Amniotic stem cell (primary cell): ENCODE measurements at places on chromosomes 13 and 19.
A peak's percentile ranks its signal among the peaks of the same experiment; 100 is the strongest.

GRCh38 chr19:7199613-7200533, 94.3 kb downstream of the INSR start:
- no peak for DNase-seq

GRCh38 chr13:63025741-63026140, 1610.1 kb upstream of the PCDH20 start:
- no peak for DNase-seq

- no peak for DNase-seq
Measured at GRCh38 chr13:62014299-62014698, 598.6 kb upstream of the PCDH20 start.

GRCh38 chr13:111315347-111315995, 5.0 kb upstream of the TEX29 start:
- DNase-seq, result no peak

DNA sequence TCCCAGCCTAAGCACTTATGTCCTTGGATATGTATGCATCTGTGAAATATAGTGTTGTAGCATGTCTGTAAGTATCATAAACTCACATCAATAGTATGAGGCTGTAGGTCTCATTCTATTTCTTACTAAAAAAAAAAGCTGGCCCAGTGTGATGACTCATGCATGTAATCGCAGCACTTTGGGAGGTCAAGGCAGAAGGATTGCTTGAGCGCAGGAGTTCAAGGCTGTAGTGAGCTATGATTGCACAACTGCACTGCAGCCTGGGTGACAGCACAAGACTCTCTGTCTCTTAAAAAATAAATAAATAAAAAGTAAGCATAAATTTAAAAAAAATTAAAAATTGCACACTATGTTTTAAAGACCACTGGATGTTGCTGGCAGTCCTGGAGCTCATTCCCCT, 79.1 kb upstream of the SPATA13 start:
- no peak for DNase-seq

DNA sequence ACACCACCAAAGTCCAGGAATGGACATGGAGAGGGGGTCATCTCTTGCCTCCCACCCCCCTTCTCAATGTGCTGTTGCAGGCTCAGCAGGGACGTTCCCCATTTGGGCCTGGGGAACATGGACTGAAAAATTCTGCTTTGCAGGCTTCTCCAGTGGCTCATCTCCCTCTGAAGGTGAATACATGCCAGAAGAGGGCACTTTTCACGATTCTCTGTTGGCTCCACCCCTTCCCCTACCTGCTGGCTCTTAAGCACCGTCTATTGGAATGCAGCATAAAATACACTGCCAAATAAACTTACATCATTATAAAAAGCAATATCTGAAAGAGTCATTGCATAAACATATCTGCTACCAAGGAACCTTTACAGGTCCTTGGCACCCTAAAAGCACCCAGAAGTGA, 35.7 kb downstream of the NHLRC3 start:
- no peak for DNase-seq

GRCh38 chr13:56412856-56413255, 727.9 kb upstream of the PRR20A start:
- DNase-seq, result no peak

- DNase-seq, result no peak
Measured at GRCh38 chr19:9914001-9914314, 22.4 kb downstream of the OLFM2 start.

DNA sequence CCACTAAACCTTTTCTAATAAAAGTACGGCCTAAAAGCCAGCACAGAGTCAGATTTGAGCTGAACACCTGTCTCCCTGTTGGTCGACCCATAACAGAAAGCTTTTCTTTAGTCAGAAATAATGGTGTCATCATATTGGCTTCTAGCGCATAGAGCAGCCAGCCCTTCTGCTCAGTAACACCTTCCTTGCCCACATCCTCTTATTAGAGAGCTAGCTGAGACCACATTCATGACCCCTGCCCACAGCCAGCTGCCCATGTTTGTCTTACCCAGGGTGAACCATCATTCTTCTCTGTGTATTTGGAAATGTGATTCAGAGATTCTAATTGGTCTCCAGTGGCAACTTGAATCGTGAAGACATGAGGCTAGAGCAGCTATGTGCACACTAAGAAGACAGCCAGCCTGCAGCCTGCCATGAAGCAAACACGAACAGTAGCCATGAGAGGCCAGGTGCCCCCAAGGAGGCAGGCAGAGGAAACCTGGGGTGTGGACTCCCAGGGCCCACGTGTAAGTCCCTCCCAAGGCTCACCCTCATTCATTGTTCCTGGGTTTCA, 82.3 kb upstream of the PDCD5 start:
- no peak for DNase-seq

DNA sequence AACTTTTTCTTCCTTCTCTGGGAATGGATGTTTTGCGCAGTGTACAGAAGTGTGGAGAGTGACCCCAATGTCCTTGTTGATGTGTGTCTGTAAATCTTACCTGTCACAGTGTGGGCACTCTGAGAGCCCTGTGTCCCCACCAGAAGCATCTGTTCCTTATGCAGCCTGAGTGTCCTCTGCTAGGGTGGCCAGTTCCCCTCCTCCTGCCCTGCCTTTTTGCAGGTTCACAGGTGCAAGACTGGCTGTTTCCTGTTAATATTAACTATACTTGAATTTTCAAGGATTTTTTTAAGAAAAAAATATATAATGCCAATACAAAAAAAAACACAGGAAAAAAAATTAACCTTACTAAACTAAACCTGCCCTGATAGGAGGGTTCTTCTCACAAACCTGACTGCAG, 12.0 kb upstream of the GRAMD1A start:
- DNase-seq, result no peak

DNA sequence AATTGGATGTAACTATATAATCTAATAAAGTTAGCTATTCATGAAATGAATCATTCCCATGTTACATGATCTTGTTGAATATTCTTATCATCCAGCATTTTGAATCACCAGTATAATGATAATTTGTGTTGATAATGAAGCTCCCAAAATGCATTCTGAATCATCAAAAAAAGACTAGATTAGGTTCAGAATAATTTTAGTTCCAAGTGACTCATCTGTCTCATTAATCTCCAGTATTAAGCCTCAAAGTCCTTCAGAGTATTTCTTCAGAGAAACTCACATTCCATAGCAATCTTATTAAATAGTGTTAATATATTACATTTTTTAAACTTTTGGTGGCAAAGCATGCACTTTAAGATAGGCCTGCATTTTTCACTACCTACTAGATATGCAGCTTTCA, 207.5 kb downstream of the SLITRK5 start:
- DNase-seq, result no peak

GRCh38 chr19:33377586-33378475, 4.3 kb downstream of the CEBPG start:
- no peak for DNase-seq

DNA sequence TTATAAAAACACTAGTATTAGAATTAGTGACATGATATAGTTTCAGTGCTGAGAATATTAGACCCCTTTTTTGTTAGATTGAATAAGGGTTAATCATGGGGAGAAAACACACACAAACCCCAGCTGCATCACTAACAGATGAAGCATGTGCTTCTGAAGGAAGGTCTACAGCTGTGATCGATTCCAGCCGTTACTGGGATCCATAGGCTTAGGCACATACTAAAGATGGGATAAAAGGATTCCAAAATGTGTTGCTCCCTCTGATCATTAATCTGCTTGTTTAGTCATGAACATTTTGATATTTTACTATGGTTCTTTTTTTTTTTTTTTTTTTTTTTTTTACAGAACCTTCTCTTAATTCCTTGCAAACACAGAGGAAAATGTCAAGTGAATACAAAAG, 1591.3 kb downstream of the EFNB2 start:
- DNase-seq, result no peak

GRCh38 chr13:84430446-84430845, 548.2 kb upstream of the SLITRK1 start:
- DNase-seq, result peak; percentile 49

GRCh38 chr13:26653310-26653709, 95.8 kb downstream of the WASF3 start:
- DNase-seq, result no peak

DNA sequence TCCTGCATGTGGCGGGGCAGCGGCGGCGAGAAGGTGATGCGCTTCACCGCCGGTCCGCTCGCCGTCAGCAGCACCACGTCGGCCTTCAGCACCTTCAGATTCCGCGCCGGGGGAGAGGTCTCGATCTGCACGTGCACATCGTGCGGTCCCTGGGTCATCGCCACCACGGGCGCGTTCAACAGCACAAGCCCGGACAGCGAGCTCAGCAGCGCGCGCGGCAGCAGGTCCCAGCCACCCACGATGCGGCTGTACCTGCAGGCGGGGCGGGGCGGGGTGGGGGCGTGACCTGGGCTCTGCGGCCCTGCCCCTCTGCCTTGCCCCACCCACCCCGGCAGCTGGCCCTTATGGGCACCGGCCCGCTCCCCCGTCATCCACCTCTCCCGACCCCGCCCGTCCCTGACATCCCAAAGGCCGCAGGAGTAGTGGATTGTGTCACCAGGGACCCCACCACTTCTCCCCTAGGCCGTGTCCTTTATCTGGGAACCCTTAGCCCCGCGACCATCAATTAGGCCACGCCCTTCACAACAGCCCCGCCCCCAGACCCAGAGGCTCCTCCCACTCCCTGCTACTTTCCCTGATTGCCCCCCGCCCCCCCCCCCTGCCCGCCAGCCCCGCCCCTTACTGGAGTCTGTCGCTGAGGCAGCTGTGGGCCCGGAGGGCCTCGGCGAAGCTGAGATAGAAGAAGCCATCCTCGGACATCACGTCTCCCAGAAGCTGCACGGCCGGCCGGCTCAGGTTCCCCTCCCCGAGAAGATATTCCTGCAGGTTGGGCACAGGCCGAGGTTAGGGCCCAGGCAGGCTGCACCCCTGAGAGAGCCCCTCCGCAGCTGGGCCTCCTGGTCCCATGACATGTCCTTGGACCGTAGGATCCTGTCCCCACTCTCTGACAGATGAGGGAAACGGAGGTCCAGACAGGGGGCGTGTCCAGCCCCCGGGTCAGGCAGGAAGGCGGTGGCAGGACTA, 6.1 kb downstream of the IL4I1 start:
- no peak for DNase-seq

DNA sequence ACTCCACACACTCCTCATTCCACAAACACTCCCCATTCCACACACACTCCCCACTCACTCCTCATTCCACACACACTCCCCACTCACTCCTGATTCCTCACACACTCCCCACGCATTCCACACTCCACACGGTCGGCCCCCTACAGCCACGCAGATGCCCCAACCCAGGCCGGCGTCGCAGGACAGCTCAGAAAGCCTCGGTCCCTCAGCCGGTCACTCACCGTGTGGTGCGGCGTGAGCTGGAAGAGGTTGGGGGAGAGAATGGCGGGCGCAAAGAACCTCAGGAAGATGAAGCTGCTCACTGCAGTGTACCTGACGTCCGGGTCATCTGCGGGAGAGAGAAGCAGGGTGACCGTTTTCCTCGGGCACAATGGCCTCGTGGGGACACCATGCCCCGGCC, 39.0 kb upstream of the C13orf46 start:
- no peak for DNase-seq

- DNase-seq, result no peak
Measured at GRCh38 chr19:18491995-18492953, 29.6 kb downstream of the ELL start.

DNA sequence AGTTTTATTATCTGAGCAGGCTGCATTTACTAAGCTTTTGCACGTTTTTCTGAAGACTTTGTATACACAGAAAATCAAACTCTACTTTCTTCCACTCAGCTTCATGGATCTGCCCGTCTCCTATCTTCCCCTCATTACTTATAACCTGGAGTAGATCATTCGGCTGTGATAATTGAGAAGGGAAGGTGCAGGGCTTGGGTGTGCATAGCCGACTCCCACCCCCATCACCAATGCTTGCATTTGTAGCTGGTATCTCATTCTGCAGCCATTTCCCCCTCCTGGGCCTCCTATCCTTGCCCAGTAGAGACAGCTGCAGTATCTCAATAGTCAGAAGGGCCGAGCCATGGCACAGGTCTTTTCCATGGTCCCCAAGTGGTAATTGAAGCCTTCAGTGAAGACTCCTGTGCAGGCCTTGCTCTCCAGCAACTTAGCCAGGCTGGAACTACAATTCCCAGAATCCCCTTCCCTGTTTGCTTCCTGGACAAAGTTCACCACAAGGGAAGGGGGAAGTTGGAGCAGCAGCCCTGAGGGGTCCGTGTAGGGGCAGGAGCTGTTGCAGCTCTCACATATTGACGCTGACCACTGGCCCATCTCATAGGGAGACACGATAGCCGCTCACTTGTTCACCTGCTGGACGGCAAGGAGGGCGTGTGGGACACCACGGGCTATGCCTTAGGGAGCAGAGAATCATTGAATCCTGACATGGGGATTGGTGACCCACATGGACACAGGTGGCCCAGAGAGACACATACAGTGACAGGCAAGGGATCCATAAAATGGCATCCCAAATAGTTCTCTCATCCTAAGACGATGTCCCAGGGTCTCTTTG, 2.1 kb upstream of the SIGLEC8 start:
- no peak for DNase-seq

DNA sequence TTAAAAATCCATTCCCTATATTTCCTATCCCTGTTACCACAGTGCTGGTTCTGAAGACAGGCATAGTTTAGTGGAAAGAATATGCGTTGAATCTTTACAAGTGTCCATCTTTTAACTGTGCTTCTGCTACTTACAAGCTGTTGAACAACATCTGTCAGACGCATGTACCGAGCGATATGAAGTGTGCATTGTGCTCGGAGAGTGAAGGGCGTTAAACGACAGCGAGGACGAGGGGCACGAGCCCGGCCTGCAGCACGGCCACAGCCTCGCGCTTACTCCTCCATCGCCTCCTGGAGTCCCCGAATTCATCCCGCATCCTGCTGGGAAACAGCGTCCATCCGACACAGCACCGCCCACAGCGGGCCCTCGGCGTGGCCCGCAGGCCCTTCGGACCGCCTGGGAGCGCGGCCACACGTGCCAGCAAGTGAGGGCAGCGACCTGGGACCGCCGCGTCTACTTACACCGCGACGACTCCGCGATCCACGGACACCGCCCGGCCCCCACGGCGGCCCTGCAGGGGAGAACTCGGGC, 514 bp downstream of the PCID2 start:
- no peak for DNase-seq

DNA sequence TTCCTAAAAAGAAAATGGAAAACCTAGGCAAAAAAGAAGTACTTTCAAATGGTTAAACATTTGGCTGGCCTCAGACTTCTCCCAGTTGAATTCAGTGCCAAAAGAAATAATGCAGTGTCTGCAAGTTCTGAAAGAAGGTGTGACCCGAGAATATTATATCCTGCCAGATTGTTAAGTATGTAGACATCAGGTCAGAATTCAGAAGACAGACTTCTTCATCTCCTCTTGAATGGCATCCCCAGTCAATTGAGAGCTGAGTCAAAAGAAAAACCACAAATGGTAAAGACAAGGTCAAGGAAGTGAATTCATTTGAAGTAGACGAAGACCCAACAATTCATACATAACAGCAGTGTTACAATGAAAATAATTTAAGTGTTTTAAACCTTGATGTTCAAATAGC, 194.5 kb downstream of the NBEA start:
- DNase-seq, result no peak

DNA sequence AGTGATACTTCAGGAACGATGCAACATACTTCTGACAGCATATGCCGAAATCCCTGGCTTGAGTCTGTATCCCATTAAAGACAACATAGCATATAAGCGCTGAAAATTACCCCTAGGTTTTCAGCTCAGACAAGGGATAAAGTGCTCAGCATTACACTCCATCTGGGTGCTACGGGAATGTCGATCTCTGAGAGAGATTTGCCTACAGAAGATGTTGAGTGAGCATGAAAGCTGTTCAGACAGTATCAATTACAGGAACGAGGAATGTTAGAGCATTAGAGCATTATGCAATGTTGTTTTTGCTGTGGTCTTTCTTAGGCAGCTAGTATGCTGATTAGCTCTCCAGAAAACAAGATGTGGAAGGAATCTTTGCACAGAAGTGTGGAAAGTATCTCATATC, 484.5 kb downstream of the LIG4 start:
- no peak for DNase-seq

- no peak for DNase-seq
Measured at GRCh38 chr19:3132971-3133792, 2.7 kb upstream of the GNA15 start.
